ENCODE measurements at places on chromosomes 7 and 10. TPM values are rescaled to one million over a fixed set of nuclear protein-coding genes. Genes with fewer than 3 reads are reported as not detected.

GRCh38 chr10:42958142-42958868 is 118.6 kb upstream of the RET start:
- no peak for DNase-seq

Gene SPDYE1
- not detected for polyA plus RNA-seq

DNA sequence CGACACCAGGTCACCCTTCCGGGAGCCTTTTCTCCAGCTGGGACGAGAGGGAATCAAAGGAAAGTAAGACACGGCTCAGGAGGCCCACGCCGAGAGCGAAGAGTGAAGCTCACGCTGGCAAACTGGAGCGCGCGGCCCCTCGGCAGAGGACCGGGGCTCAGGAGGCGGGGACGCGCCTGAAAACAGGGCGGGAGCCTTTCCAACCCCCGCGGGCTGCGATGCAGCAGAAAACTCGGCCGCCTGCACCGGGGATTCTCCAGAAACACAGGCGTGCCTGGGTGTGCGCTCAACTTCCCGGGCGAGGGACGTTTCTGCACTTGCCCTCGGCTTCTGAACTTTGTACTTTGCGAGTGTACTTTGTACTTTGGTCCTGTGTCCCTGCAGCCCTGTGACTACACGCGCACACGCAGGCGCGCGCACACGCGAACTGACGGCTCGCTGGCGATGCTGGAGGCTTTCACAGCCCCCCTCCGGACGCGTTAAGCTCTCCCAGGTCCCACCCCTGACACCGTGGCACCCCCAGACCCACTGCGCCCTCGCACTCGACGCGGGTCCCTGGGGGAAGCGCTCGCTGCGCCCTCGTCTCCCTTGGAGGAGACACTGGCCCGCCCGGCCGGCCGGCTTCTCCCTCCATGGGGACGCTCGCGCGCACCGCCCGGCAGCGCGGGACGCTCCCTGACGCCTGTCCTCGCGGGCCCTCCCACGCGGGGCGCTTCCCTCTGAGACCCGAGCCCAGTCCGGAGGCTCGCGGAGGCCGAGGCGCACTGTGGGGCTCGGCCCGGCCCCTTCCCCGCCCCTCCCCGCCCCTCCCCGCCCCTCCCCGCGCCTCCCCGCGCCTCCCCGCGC is 588 bp upstream of the PAOX start:
- peak; percentile 96 for DNase-seq

DNA sequence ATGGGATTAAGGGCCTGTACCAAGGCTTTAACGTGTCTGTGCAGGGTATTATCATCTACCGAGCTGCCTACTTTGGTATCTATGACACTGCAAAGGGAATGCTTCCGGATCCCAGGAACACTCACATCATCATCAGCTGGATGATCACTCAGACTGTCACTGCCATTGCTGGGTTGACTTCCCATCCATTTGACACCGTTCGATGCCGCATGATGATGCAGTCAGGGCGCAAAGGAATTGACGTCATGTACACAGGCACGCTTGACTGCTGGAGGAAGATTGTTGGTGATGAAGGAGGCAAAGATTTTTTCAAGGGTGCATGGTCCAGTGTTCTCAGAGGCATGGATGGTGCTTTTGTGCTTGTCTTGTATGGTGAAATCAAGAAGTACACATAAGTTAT is 18.2 kb downstream of the LSM5 start:
- DNase-seq, result no peak

GRCh38 chr7:149456506-149457421 is 4.1 kb downstream of the ZNF777 start:
- no peak for DNase-seq

- DNase-seq, result no peak
Observed at GRCh38 chr7:131031099-131031868, 296.4 kb upstream of the MKLN1 start.

Measured in spleen (tissue), 13 donors.